AML-193 (cell line): ENCODE measurements at places on chromosomes 7 and 10.

GRCh38 chr10:86674912-86675311, 6.6 kb downstream of the LDB3 start:
- DNase-seq, result no peak

DNA sequence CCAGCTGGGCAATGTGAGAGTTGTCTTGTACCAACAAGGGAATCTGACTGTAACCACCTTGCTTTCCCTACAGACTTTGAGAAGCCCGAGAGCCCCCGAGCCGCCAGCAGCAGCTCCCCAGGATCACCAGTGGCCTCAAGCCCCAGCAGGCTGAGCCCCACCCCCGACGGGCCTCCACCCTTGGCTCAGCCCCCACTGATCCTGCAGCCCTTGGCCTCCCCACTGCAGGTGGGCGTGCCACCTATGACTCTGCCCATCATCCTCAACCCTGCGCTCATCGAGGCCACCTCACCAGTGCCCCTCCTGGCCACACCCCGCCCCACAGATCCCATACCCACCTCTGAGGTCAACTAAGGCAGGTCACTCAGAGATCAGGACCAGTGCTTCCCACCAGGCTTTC, 13.5 kb upstream of the NFKB2 start:
- no peak for DNase-seq

GRCh38 chr10:84176351-84176750, 2.8 kb downstream of the GPR15LG start:
- no peak for DNase-seq

DNA sequence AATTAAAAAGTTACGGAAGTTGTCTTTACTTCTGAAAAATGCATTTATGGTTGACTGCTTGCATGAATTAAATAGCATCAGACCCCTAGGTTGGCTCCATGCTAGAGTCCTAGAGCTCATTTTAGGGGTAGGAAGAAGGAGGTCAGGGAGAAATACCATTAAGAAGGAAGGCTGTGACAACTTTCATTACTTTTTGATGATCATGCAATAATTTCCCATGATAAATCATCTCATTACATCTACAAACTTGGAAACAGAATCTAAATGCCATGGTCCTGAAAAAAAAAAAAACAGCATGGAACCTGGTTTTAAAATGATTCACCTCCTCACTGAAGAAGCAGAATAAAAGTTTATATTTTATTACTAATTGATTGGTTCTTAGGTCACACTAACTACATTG, 20.3 kb upstream of the PLXNA4 start:
- no peak for DNase-seq

DNA sequence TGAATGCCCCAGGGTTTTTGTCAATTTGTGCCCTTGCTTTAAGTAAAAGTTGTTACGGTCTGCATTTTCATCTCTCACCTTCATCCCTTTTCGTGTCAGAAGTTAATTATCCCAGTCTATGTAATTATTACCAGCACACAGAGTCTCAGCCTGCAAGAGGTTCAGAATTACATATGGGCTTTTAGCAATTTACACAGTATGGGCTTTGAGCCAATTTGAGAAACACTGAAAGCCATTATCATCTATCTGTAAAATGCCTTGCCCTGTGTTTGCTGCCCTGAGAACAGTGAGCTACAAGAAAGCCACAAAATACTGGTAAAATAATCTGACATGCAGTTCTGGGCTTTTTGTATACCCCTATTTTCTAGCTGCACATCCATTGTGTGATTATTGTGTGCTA, 125.6 kb upstream of the STEAP4 start:
- no peak for DNase-seq

- no peak for DNase-seq
Observed at GRCh38 chr10:839550-840205, 91.8 kb downstream of the LARP4B start.

DNA sequence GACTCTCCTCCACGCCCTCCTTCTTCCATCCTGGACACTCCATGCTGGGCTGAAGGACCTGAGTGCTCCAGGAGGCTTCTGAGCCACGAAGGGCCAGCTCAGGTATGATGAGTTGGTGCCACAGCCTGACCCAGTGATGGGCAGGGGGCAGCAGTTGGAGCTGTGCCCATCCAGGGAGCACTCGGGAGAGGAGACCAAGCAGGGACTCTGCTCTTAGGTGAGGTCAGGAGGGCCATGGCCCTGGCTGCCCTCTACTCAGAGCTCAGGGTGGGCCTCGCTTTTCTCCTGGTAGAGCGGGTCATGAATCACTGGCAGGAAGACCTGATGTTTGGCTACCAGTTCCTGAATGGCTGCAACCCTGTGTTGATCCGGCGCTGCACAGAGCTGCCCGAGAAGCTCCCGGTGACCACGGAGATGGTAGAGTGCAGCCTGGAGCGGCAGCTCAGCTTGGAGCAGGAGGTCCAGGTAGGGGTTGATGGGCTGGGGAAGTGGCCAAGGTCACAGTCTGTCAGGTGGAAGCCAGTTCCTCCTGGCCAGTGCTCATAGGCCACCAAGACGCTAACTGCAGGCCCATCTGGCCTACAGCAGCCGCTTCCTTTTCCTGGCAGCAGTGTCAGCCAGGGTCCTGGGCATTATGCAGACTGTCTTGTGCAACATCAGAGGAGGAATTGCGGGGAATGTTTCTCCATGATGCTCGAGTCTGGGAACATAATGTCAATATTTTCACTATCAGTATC, 50.8 kb downstream of the ALOX5 start:
- peak; percentile 68 for DNase-seq

GRCh38 chr7:939843-940242, 14.6 kb downstream of the ADAP1 start:
- DNase-seq, result no peak

GRCh38 chr7:88985295-88985694, 189.8 kb upstream of the TEX47 start:
- DNase-seq, result no peak

DNA sequence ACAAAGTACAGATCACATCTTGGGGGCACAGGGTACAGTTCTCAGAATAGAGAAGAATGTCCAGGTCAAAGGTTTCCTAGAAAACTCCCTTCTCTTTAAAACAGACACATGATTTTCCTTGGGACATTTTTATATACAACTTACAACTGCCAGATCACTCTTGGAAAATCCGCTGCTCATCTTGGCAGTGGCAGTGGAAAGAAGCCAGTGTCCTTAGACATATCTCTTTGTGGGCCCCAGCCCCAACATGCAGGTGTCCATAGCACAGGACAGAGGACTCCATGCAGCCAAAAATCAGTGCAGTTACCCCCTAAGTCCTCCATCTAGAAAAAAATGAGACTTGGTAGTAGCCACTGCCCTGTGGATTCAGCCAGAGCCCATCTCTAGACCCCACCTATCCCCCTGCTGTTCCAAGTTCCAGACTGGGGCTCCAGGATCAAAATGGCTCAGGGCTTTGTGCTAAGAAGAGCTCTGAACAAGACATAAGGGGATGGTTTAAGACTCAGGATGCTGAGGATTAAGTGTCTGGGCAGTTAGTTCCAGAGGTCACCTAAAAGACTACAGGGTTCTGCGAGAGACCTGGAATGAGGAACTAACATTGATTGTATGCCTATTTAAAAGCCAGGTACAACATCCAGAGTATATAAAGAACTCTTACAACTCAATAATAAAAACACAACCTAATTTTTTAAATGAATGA, 34.4 kb downstream of the HIPK2 start:
- DNase-seq, result no peak

GRCh38 chr10:29146311-29147100, 142.4 kb upstream of the LYZL1 start:
- DNase-seq, result no peak

GRCh38 chr7:149317986-149318672, 56.1 kb downstream of the ZNF783 start:
- no peak for DNase-seq

DNA sequence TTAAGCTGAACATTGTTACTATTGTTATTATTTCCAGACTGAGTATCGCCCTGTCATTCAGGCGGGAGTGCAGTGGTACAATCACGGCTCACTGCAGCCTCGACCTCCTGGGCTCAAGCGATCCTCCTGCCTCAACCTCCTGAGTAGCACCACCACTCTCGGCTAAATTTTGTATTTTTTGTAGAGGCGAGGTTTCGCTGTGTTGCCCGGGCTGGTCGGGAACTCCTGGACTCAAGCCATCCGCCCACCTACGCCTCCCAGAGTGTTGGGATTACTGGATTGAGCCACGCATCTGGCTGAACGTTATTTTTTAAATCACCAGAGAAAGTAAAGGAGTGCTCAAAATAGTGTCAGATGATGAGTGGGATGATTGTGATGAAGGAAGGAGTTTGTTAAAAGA, 1.4 kb upstream of the HNRNPF start:
- DNase-seq, result no peak

DNA sequence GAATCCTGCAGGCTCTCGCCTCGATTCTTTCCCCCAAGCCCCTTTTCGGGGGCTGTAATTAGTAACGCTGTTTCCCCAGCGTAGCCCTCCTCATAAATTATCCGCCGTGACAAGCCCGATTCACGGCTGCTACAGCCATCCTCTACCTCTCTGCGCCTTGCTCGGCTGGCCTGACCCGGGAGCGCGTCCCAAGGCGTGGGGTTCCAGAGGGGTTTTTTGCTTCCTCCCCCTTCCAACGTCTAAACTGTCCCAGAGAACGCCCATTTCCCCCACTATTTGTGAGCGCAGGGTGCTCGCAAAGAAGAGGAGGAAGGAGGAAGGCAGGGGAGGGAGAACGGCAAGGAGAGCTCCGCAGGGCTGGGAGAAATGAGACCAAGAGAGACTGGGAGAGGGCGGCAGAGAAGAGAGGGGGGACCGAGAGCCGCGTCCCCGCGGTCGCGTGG, 880 bp downstream of the HOXA5 start:
- no peak for DNase-seq

DNA sequence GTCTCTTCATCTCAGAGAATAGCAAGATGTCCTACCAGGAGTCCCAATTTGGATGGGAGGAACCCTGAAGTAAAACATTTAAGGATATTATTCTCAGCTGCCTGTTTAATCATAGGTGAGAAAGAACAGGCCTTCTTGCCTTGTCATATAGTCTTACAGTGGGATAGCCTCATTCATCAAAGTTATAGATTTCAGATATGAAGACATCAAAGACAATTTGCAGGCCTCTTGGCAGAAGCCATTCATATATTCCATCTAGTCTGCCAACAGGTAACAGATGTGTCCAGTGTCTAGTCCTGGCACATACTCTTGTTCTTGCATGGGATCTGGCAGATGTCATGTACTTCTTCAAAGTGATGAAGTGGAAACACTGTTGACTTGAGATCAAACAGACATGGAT, 601.3 kb upstream of the GHITM start:
- no peak for DNase-seq

DNA sequence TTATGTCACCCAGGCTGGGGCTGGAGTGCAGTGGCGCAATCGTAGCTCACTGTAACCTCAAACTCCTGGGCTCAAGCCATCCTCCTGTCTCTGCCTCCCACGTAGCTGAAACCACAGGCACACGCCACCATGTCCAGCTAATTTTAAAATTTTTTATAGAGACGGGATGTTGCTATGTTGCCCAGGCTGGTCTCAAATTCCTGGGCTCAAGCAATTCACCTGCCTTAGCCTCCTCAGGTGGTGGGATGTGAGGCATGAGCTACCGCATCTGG, 123.2 kb upstream of the PARD3 start:
- peak; percentile 7 for DNase-seq

GRCh38 chr7:123004931-123005330, 9.4 kb upstream of the TAS2R16 start:
- no peak for DNase-seq

DNA sequence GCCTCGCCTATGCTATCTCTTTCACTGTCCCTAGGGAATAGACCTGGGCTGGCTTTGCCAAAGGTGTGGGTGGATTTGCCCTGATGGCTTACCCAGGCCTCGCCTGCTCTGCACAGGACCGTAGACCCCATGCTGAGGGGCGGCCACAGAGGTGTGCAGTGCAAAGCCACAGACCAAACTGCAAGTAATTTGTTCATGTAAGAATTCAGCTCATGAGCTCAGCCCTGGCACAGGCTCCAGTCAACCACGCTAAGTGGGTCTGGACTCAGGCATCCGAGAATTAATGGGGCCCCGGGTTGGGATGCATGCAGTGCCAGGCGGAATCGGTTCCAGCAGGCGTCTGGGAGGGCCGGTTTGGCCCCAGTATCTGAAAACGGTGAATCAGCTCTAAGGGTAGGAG, 445.2 kb downstream of the DNAJB6 start:
- no peak for DNase-seq

- DNase-seq, result peak; percentile 53
Observed at GRCh38 chr7:30163231-30163894, 28.6 kb downstream of the MTURN start.

GRCh38 chr7:99929730-99930053, 272 bp upstream of the GJC3 start:
- DNase-seq, result no peak

- DNase-seq, result no peak
Observed at GRCh38 chr7:40490603-40490924, 355.8 kb downstream of the SUGCT start.

DNA sequence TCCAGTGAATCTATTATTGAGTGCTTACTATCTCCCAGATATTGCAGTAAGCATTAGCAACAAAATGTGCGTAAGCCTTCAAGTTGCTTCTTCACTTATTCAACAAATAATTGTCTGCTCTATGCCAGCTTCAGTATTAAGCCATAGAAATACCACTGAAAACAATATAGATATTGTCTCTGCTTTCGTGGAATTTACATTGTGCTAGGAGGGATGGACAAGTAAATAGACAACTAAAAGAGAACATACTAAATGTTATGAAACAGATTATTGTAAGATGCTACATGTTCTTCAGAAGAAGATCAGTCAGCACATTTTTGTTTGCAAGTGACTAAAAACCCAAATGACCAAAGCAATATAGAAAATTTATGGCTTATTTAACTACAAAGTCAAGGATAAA, 27.3 kb downstream of the CFAP69 start:
- no peak for DNase-seq

DNA sequence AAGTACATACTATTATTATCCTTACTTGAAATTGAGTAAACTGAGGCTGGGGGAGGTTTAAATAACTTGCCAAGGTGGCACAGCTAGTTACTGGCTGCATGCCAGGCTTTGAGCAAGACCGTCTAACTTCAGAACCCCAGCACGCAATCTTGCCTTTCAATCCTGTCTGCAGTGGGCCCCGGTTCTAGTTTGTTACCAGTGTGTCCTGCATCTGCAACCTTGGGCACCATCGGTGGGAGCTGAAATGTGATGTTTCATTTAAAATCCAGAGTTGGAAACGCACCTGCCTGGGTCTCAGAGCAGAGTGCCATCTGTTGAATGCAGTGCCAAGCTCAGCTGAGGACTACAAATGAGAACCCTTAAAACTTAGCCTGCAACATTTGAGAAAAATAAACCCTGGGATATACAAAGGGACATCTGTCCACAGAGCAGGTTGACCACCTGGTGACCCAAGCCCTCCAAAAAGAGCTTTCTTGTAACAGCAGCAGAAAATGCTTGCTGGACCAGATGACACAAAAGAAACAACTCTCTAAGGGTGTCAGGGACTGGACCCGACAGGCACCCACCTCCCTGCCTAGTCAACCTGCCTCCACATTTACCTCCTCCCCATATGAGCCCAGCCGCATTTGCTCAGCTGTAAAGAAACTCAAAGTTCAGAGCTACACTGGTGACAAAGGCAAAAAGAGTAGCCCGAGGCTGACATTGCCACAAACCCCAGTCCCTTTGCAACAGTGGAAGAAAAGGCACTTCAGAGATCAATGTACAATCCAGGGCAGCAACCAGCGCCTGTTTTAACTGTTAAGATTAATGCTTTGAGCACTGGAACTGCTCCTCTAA, 1.7 kb downstream of the SH3PXD2A start:
- no peak for DNase-seq
